Activated gamma-delta T cell treated with anti-CD3 and anti-CD28 coated beads, Interleukin-2, amount 50 U/mL, for 16 hours (primary cell): ENCODE measurements at places on chromosomes 5 and 9.
A peak's percentile ranks its signal among the peaks of the same experiment; 100 is the strongest.

- DNase-seq = no peak
Observed at GRCh38 chr9:98097836-98098235, 21.2 kb downstream of the TRIM14 start.

DNA sequence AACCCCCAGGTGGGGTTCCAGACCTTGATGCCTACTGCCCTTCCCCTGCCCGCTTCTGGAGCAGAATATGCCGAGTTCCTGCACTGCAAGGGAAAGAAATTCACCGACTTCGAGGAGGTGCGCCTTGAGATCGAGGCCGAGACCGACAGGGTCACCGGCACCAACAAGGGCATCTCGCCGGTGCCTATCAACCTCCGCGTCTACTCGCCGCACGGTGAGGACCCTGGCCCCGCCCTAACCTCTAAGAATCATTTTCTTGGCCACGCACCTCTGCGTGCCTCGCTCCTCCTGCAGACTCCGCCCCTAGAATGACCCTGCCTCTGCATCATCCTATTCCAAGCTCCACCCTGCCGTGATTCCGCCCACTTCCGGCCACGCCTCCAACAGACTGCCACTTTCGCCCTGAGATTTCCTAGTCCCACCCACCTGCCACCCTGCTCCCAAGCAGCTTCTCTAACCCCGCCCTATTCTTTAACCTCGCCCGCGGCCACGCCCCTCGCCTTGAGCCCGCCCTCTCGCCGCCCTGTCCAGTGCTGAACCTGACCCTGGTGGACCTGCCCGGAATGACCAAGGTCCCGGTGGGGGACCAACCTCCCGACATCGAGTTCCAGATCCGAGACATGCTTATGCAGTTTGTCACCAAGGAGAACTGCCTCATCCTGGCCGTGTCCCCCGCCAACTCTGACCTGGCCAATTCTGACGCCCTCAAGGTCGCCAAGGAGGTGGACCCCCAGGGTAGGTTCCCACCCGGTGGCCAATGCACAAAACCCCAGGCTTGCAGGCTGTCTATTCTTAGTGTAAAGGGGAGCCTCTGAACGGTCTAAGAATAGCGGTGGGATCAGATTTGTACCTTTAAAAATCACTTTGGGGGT lies 15.6 kb downstream of the DNM1 start:
- peak; percentile 79 for DNase-seq

GRCh38 chr9:134628354-134628736 lies 13.3 kb upstream of the COL5A1 start:
- no peak for DNase-seq

- DNase-seq = no peak
Observed at GRCh38 chr5:38776149-38776896, 69.5 kb upstream of the OSMR start.

DNA sequence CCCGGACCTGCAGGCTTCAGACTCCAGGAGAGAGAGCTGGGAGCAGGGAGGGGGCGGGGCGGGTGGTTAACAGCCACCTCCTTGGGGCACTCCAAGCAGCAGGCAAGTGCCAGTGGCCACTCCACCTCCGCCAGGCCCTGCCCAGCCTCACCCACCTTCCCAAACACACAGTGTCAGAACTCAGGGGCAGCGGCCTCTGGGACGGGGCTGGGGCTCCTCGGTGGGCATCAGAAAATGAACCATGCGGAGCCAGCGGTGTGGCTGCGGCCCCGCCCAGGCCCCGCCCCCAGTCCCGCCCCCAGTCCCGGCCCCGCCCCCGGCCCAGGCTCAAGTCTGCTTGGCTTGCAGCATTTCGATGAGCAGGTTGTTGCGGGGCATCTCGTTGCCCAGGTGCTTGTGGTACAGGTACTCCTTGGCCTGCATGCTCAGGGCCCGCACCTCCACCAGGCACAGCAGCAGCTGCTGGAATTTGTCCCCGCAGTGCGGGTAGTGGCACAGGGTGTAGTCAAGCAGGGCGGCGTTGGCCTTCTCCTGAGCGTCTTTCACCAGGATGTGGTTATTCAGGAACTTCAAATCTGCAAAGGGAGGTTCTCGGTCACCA lies 24.7 kb downstream of the NR5A1 start:
- no peak for DNase-seq

GRCh38 chr5:19777363-19777762 lies 210.6 kb downstream of the CDH18 start:
- no peak for DNase-seq

DNA sequence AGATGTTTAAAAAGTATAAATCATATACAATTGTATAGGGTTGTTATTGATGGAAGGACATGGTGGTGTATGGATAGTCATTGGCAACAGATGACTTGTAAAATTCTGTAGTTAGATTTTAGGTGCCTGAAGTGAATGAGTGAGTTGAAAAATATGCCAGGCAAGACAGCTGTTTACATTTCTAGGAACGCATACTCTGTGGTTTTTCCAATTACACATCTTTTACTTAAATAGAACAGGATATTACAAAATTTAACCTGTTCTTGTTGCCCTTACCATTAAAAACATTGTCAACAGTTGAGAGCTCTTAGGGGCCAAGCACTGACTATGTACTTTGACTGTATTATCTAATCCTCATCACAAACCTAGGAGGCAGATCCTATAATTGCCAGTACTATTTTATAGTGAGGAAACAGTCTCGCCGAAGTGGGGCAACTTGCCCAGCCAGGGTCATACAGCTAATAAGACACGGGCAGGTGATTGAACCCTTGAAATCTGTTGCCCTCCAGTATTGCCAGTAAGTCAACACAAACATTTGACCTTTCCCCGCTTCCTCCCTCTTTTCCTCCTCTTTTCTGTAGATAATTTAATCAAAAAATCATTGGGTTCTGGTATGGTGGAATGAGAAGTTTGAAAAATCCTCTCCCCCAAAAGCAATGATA lies 88.6 kb downstream of the MACROH2A1 start:
- DNase-seq = no peak

- DNase-seq = no peak
Observed at GRCh38 chr9:125438506-125439433, 177.1 kb downstream of the GAPVD1 start.

GRCh38 chr5:87229780-87230179 lies 37.9 kb upstream of the RASA1 start:
- DNase-seq = no peak

DNA sequence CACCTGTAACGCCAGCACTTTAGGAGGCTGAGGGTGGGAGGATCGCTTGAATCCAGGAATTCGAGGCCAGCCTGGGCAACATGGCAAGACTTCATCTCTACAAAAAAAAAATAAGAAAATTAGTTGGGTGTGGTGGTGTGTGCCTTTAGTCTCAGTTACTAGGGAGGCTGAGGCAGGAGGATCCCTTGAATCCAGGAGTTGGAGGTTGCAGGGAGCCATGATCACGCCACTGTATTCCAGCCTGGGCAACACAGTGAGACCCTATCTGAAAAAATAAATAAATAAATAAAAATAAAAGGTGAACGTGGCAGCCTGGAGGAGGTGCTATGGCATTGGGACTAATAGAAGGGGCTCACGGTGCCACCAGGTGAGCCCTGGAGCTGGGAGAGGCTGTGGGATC lies 7.1 kb downstream of the FGFR4 start:
- DNase-seq = no peak

DNA sequence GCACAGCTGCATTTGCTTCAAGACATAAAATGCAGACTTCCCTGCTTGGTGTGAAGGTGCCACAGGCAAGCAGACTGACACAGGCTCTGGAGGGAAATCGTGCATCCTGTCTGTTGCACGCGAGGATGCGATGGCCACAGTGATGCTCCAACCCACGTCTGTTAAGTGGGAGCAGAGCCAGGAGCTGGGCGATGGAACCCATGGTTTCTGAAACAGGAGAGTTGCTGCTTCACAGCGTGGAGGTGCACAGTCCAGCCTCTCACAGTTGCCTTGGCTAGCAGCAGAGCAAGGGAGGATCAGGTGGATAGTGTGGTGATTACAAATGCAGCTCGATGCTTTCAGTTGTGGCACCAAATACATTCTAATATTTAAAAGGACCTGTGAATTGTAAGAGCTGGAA lies 108.8 kb downstream of the TENT4A start:
- no peak for DNase-seq

DNA sequence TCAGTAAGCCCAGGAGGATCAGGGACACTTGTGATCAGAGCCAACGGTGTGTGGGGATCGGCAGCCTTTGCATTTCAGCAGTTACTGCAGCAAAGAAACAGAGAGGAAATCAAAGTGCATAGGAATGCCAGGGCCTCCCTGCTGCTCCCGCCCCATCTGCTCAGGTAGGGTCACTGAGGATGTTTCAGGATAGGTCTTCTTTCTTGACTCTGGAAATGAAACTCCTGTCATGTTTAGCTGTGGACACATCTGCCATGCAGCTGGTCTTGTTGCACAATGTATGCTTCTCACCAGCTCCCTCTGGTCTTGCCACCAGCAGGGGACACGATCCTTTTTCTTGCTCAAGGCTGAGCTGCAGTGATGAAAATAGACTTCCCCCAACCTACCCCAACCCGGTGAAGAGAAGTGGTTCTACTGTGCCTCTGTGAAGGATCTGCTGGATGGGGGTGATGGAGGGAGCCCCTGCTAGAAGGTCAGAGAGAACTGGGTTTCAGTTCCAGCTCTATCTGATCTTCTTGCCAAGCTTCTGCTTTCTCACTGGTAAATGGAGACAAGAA lies 185.2 kb upstream of the KLF4 start:
- no peak for DNase-seq

DNA sequence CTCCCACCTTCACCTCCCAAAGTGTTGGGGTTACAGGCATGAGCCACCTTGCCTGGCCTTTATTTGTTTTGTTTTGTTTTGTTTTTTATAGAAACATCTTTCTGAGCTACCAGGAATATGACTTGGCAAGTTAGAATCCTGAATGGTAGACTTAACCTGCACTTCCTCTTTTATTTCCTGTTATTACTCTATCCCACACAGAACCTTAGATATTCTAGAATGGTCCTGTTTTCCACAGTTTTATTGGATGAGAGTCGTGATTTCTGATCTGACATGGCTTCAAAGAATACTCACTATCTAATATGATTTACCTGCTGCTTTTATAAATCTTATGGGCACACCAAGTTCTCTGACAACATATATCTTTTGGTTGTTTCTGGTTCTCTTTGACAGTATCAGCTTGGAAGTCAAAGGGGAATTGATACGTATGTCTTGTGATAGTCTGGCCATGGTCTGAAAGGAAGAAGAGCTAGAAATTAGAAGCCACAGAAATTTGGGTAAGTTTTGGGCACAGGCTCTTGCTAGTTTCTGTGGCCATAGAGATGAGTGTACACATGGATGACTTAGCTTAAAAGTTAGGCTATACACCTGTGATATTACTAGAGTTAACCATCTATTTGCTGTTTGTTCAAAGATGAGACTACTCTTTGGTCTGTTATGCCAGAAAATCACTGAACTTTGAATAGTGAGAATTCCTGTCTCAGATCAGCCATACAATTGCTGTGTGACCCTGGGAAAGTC lies 4.7 kb upstream of the PANK3 start:
- no peak for DNase-seq

- DNase-seq = no peak
Observed at GRCh38 chr5:103402851-103403250, 144.3 kb downstream of the MACIR start.

GRCh38 chr9:4666042-4666699 lies at the start of gene SPATA6L:
SPATA6L (minus strand) TSS chr9:4666480; CDS start chr9:4666250, 230 bp downstream.
- DNase-seq = peak; percentile 9

GRCh38 chr5:59831326-59832010 lies 62.1 kb downstream of the PDE4D start:
- no peak for DNase-seq

GRCh38 chr5:168875832-168876231 lies 296.7 kb upstream of the PANK3 start:
- no peak for DNase-seq

DNA sequence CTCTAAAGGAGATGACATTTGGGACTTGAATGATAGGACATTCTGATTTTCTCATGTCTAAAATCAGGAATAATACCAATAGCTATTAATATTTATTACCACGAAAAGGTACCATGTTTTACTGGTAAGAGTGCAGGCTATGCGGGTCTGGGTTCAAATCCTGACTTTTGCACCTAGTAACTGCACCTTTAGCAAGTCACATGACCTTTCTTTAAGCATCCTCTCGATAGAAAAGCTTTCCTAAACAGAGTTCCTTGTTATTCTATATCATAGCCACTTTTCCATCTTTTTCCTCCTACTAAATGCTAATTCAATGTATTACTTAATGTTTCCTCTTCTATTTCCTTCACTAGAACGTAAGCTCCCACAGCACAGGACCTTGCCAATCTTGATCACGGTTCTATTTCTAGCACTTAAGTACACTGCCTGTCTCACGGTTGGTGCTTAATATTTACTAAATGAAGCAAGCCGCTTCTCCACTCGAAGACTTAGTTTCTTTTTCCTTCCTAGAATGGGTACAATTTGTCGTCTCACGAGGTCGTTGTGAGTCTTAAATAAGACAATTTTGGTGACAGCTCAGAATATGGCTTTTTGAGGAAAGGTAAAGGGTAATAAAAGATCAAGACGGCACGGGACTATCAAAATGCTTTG lies 816 bp downstream of the RBM18 start:
- DNase-seq = no peak

DNA sequence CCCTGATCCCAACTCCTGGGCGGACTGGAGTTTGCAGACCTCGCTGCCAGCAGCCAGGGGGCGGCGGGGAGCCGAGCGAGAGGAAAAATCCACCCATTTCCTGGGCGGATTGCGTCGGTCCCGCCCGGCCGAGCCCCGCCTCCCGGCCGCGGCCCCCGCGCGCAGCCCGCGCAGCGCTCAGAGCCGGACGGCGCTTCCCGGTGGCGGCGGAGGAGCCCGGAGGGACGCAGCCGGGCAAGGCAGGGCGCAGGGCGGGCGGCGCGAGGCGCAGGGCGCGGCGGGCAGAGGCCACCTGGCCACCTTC lies at the start of gene OLFM1:
Gene OLFM1, plus strand, starts transcription at position 180 of the 304 bp plus-strand sequence. CDS start 322 bp downstream, outside the sequence.
- no peak for DNase-seq

GRCh38 chr5:55459572-55459971 lies 75.2 kb downstream of the PLPP1 start:
- no peak for DNase-seq

GRCh38 chr9:129726322-129727160 lies 26.3 kb downstream of the PTGES start:
- peak; percentile 25 for DNase-seq

GRCh38 chr9:121368138-121368522 lies 1.9 kb downstream of the STOM start:
- DNase-seq = no peak

DNA sequence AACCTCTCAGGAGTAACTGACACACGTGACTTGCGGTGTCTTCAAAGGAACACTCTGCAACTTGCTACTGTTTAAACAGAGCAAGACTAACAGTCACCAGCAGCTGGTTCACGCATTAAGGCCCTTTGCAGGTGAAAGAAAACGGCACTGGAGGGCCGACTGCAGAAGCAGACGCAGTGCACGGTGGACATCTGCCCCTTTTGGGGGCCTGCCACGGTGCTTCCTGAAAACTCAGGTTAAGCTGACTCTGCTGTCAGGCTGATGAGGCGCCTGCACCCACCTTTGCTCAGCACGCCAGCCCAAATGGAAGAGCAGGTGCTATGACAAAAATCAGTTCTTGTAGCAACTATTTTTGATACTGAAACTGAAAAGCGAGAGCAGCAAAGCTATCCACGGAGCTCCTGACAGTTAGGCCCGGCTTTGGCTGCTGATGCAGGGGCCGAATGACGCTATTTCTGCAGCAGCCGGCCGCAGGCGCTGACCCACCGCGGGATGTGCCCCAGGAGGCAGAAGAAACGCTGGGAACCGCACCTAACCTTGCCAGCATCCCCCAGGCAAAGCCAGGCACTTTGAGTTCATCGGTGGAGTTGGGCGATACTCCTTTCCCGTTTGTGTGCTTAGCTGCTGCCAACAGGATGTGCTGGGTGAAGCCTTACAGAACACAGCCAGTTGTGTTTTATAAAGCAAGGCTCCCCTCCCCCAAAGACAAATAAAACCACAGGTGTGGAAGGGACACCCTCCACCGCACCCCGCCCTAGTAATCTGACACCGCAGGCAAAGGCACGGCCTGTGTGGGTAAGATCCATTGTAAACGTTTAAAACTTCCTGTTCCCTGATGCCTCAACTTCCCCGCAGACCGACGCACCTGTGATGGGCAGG lies 21.1 kb upstream of the TERT start:
- peak; percentile 19 for DNase-seq
